ENCODE measurements at places on chromosomes 12 and 14. TPM values are rescaled to one million over a fixed set of nuclear protein-coding genes. Genes with fewer than 3 reads are reported as not detected.

GRCh38 chr12:32887058-32887457 lies 9.5 kb downstream of the PKP2 start:
- no peak for DNase-seq

GRCh38 chr12:4089956-4090355 lies 183.6 kb upstream of the CCND2 start:
- no peak for DNase-seq

Gene EIF2S3B
- total RNA-seq = 2.9 TPM

DNA sequence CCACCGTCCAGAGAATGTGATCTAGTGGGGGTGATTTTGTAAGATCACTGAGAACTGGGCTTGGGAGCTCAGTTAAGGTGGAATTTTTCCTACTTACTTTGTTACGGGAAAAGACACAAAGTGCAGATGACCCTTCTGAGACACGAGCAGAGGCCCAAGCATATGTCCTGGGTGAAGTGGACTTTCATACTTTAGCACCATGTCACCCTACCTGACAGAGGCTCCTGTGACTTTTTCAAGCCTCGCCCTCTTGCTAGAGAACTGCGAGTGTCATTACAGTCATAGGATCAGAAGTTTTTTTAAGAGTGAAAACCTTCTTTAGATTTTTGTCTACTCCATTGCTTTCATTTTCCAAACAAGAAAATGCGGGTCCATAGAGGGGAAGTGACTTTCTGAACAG lies 56.1 kb downstream of the SLC17A8 start:
- DNase-seq = no peak

DNA sequence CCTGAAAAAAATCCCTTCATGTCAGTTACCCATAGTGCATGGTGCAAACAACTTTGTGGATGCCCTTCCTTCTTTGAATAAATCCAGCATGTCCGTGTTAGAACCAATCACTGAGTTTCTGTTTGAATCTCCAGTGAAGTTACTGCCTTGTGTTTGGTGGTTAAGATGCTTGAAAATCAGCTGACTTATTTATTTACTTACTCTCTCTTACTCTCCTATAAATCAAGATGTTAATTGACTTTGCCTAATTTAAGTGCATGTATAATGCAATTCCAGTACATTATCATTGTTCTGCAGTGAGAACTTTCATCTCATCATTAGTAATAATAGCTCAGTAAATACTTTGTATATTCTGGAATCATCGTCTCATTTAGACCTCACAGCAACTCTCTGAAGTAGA lies 114.2 kb downstream of the ESRRB start:
- no peak for DNase-seq

Gene INHBC
- total RNA-seq = not detected

DNA sequence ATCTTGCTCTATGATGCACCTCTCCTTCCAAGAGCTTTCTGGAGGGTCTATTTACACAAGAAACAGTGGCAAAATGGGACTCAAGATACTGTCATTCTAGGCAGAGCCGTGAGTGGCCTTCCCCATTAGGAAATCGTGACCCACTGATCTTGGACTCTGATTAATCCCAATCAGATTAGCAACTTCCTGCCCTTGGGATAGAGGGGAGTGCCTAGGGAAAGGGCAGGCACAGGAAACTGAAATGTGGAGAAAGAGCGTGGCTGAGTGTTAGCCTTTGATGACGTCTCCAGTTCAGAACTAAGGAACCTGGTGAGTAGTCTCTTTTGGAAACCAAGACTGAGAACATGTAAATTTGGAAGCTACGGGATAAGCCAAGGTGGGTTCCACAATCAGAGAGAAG lies 76.1 kb downstream of the NUAK1 start:
- no peak for DNase-seq

DNA sequence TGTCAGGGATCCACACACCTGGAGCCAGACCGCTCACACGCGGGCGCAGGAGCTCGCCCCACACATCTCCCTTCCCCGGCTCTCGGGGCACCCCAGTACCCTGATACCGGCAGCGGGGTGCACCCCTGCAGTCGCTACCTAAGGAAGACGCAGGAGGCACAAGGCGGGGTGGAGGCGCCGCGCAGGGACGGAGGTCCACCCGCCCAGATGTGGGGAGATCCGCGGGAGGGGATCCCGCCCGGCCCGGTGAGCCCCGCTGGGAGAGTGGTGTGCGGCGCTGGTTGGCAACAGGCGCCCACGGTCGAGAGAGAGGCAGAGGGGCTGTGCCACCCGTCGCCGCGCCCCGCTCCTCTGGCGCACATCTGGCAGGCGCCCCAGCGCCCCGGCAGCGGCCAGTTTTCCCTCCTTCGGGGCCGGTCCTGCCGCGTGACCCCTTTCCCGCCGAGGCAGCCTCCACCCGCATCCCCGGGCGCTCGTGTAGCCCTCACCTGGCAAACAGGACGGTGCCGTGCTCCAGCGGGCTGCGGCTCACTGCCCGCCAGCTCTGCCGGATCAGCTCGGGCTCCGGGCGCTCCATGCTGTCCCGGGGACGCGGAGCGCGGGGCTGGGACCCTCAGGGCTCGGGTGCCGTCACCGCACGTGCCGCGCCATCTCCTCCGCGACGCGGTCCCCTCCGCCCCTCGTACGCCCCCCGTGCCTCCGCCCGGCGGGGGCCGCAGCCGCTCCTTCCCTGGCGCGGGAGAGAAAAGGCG lies 469 bp downstream of the NGB start:
- DNase-seq = peak; percentile 84

DNA sequence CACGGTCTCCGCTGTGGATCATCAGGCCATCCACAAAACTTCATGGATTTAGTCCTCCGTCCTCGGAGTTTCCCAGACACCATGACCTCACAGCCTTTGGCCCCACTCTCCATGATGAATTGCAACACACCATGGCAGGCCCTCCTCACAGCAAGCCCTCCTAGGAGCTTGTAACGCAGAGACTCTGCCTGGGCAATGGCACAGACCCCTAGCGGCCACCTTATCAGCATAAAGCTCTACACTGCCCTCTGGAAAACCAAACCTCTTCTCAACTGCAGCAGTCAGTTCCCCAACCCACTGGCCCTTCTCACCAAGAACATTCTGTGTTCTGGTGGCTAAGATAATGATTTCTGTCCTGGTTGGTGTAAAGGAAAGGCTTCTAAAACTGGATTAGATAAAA lies 238.4 kb upstream of the USP15 start:
- DNase-seq = no peak

DNA sequence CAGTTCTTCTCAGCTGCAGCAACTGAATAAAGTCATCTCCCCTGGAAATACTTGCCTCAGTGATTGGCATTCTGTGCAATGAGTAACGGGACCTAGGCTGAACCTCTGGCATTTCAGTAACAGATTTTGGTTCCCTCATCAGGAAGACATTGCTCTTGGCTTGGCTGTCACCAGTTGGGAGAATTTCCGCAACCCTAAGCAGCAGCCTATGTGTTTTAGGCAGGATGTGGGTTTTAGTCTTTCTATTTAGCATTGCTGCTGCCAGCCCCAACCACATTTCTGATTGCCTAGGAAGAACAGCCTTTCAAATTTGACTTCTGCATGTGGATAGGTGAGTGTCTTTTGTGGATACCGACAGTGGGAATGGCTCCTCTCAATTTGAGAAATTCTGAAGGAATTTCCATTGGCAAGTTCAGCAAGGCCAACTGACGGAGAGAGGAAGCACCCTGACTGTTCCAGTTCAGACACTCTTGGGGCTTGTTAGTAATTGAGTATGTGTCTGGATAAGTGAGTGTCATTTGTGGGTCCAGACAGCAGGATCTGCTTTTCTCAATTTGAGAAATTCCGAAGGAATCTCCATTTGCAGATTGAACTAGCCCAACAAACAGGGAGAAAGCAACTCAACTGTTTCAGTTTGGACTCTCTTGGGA lies 19.0 kb upstream of the CLEC2A start:
- peak; percentile 39 for DNase-seq

- DNase-seq = no peak
These were observed 1.8 kb upstream of the KRT82 start for GRCh38 chr12:52407918-52408317.

DNA sequence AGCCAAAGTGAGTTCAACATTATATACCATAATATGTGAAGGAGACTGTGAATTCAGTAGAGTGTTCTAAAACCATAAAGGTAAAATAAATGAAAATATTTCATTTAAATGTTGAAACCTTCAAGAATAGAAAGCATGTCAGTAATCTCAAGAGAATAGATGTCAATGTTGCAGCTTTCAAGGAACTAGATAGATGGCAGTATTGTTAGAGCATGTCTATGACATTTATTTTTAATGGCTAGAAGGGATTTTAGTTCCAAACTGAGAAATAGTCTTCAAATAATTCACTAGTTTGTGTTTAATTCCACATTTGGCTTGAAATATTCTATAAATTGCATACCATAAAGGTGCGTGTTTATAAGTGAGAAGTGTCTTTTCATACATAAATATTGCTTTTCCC lies 326.5 kb downstream of the FLRT2 start:
- no peak for DNase-seq

GRCh38 chr12:131003716-131004045 lies 50.0 kb downstream of the ADGRD1 start:
- peak; percentile 27 for DNase-seq

Gene CCDC196
- not detected for total RNA-seq

Gene KDM5A
- total RNA-seq = 62.8 TPM

DNA sequence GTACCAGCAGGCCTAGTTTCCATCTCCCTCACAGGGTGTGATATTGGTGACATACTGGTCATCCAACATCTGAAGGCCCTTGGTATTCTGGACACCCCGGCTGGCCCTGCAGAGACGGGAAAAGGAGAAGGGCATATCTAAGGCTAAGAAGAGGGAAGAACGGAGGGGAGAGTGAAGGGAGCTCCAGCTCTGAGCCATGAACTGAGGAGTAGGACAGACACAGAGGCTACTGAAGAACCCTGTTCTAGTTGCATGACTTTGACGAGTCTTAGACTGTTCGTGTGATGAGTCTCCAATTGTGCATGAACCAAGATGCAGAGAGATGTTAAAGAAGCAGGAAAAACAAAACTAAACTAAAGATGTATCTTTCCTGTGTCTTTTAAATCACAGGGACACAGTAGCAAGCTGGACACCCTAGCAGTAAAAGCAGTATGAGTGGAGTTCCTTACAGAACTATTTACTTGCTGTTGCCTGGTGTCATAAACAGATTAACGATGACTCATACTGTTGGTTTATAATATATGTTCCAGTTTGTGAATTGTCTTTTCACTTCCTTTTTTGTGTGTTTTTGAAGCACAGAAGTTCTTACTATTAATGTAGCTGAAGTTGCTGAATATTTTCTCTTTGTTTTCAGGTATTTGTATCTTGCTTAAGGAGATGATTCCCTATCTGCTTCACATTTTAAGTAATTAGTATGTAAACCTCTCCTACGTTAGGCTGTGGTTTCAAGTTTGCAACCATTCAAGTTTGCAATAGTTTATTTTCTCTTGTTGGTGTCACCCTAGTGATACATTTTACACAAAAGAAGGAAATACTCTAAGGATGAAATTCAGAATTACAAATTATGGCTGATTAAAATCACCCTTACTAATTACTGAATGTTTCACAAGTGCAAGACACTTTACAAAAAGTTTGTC lies 15.7 kb downstream of the FAR2 start:
- DNase-seq = peak; percentile 93

DNA sequence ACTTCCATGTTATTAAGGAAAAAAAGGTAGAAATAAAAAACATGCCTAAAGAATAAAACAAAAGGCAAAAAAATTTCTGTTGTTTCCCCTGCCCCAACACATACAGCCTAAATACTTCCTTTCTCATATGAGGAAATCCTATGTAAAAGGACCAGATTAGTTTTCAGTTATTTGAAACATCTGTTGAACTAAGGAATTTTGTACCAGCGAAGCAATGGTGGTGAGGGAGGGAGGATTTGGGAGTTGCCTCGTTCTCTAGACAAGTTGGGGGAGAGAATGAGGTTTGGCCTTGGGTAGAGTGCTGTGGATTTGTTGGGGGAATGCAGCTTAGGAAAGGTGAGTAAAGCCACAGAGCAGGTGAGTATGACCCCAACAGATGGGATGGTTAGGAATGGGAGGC lies 141.5 kb upstream of the RFLNA start:
- DNase-seq = no peak

Gene GDF11
- total RNA-seq = 4.3 TPM

DNA sequence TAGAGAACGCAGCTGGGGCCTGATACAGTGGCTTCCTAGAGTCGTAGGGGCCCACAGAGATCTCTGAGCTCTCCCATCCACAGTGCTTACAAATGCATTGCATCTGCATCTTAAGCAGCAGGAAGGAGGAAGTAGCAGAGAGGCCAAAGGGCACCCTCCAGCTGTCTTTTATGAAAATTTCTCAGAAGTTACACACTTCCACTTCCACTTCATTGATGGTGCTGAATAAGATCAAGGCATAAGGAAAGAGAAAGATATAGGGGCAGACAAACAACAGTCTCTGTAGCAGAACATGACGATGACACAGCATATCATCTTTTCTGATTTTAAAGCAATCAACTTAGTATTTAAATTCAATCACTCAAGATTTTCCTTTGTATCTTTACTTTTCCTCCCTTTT lies 51.6 kb upstream of the ABCC9 start:
- DNase-seq = no peak

GRCh38 chr14:102939820-102940561 lies 17.5 kb downstream of the AMN start:
- peak; percentile 76 for DNase-seq

DNA sequence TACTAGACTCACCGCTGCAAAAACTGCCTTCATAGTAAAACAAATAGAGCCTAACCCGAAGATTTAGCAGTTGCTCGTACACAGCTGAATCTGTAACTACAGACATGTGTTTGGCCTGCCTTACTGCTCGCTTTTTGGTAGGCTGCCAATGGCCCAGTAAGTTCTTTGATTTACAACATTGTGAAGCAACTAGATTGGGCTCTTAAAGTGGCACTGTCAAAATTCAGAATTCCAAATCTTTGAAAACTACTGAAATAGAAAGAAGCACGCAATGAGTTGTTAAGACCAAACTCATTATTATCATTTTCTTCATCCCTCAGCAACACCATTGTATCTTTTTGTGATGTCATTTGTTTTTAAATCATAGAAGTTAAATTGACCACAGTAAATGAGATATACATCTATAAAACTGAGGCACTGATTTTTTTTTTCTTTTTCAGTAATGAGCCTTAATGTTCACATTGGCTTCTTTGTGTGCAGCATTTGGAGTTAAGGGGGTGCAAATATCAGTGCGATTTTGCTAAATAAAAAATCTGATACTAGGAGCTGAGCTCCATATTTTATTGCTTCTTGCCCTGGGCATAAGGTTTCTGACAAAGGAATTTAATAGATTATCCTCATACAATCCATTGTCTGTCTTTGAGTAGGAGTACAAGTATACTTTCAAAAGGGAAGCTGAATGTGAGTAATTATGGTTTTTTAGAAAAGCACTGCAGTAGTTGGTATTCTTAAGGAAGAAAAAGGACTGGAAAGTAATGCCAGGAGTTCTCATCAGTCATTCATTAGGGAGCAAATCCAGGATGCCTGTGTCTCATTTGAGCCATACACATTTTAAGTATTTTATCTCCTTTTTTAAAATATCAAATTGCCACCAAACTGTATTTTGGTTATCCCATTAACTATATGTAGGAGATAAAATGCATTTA lies 138.5 kb downstream of the KICS2 start:
- peak; percentile 29 for DNase-seq

DNA sequence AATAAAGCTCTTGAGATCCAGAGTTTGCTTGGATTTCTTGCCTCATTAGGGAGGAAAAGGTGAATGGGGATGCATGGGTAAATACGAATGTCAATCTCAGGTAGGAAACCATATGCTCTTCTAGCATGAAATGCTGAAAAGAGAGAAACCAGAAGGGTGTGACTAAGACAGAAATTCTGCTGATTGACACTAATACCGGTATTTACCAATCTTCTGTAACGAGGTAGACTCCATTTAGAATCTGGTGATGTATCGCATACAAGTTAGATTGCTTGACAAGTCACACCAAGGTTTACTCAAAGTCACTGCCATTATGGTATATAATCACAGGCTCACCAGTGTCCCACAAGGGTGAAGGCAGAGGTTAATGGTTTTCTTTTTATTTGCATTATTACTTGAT lies 337.9 kb downstream of the NRXN3 start:
- peak; percentile 13 for DNase-seq

Measured in osteoblast (primary cell).